Common myeloid progenitor, CD34-positive (primary cell): ENCODE measurements at places on chromosomes 2 and 18.

- peak; percentile 92 for DNase-seq
Measured at GRCh38 chr2:235746257-235746934, 252.6 kb downstream of the AGAP1 start.

DNA sequence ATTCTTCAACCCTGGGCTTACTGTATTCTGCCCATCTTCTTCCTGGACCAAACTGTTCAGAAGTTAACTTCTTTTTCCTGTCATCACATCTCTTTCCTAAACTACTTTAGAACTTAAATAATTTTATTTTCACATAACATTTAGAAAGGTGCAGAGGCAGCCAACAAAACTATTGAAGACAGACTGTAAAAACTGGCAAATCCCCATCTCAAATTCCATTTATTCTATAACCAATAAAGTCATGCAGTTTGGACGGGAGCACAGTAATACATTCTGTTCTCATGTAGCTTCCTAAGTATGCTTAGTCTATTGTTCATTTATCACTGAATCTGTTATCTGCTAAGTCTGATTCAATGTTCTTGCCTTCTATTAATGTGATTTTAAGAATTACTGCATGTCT lies 99.1 kb downstream of the SMAD2 start:
- no peak for DNase-seq

GRCh38 chr18:76972846-76973519 lies 150.6 kb downstream of the ZNF236 start:
- DNase-seq = no peak

DNA sequence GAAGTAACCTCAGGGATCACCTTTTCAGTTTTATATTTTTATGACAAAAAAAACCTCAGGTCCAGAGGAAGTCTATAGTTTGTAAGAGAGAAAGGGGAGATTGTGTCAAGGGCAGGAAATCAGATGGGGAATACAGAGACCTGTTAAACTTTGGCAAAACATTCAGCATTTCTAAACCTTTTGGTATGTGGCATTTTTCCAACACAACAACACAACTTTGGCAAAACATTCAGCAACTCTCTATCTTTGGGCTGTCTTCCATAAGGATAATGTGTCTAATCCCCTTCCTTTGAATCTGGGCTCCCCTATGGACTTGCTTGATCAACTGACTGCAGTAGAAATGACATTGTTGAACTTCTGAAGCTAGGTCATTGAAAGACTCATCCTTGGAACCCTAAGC lies 220.6 kb upstream of the CCDC68 start:
- DNase-seq = no peak

DNA sequence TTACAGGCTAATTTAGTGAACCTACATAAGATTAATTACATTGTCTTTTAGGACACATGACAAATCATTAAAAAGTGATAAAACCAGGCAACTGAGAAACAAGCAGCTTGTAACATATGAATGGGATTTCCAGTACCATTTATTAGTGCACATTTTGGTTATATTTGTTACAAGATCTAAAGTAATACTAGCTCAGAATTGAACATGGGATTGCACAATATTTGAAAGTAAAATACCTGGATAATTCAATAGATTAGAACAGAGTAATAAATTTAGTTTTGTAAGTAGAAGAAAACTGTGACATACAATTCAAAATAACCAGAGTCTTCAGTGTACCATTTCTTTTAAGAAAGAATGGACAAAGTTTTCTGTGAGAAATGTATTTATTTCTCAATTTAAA lies 1400.7 kb upstream of the ACVR2A start:
- DNase-seq = no peak

DNA sequence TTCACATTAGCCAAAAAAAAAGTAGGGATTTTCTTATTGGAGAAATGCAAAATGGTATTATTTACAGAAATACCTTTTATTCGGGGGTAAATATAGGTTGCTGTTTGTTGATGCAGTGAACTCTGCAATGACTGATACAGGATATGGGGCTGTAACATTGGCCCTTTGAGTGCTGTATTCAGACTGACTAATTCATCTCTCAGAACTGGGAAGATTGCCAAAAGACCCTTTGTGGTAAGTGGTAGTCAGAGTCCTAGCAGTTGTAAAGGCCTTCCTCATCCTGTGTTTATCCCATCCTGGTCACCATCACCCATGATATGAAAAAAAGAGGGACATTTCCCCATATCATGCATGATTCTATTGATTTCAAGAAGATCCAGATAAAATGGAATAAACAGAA lies 14.0 kb upstream of the DCC start:
- no peak for DNase-seq

DNA sequence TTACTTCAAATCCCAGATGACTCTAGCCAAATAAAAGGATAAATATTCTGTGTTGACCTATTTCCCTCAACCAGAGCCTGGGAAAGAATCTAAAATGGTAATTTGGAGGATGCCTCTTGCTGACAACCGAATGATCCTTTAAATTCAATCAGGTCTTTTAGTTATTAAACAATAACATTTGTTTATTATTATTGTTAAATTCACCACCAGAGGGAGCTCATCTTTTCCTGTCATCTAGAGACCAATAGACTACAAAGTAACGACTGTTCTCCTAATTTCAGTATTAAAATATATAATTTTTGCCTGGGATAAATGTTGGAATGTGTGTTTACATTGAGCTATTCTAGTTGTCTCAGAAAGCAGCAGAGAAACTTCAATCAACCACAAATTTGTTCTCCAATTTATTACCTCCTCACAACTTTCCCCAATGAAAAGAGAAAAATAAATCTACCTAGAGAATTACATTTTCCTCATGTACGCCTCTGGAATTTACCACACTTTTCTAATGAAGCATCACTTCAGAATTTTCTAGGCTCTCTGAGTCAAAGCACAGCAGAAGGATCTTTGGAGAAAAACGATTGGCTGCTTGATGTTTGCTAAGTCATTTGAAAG lies 142.7 kb downstream of the SCG2 start:
- no peak for DNase-seq

DNA sequence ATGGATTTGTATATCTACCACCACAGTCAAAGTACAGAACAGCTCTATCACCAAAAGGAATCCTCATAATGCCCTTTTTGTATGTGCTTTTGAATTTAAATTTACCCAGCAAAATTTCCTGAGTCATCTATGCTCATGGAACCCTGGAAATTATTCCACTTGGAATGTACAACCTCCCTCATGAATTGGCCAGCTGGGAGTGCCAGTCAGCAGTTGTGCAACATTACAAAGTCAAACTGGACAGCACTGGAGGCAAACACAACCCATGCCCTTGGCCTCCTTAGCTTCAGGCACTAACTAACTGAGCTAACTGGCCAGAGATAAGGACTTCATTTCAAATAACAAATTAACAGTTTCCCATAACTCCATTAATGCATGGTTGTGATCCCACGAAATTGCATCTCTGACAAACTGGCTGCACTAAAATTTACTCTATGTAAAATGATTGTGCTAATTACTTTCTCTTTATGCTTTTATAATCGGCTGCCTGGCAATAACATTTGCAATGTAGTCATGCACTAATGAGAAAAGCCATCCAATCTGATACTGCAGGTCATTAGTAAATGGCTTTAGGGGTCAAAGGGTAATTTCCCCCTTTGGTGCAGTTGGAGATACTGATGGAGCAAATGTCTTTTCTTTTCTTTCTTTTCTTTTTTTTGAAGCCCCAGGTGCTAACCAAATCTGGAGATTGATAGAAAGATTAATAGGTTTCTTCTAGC lies 270.5 kb downstream of the ACTR3 start:
- DNase-seq = no peak

DNA sequence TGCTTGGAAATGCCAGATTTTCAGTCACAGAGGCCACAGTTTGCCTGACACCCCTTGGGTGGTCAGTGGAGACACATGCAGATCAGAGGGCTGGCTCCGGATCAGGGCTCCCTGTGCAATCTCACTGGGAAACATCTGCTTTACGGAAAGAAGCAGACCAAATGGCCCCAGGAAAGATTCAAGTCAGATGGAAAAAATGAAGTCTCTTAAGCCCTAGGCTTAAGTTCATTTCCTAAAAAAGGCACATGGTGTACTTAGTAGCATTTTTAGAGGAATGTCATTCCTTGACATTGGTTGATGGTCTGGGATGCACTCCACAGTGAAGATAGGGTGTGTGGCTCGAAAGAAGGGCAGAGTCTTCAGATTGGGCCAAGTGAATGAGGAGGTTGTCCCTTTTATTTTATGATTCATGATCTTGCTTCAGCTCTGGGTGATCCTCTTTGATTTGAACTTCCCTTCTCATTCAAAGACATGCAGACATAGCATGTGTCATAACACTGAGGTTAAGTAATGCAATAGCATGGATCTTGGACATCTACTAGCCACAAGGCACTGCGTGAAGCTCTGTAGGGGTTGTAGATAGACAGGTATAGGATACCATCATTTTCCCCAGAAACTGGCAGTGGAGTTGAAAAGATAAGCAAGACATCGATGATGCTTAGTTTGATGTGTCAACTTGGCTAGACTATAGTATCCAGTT lies 56.5 kb downstream of the KCNE4 start:
- no peak for DNase-seq

DNA sequence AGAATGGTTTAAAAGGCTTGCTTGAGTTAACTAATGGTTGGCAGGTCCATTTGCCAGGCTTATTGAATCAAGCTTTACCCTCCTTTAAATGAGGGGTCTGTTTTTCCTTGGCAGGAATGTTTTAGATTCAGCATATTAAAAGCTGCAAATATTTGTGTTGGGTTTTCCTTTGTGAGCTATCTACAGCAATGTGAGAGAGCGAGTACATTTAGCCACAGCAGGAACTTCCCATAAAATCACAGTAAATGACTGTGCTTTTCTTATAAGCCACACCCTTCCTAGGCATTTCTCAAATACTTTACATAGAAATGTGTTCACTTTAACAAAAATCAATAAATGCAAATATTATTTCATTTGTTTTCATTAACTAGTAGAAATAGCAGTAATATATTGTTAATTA lies 23.9 kb downstream of the CALCRL start:
- DNase-seq = no peak

DNA sequence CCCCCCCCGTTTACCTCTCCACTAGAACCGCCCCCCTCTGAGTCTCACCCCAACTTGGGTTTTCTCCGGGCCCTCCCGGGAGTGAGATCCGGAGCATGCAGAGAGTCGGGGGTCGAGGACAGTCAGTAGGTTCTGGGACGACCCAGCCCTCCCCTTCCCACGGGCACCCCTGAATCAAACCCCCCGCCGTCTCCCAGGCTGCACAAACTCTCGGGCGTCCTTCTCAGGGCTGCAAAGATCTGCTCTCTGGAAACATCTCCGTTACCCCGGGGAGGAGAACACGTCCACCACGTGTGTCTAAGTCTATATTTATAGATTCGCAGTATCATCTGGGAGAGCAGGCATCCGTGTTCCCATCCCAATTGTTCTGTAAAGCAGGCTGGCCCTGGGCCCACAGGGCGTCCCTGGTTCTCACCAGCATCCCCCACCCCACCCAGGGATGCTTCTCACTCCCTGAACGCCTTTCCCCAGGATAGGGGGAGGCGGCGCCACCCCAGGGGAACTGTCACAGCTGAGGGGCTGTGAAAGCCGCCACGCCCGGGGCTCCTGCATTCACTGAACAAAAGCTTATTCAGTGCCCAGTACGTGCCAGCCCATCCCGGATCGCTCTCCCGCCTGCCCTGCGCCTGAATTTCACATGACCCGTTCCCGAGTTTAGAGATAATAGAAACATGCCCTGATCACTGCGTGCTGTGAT lies 765 bp upstream of the DIPK1C start:
- DNase-seq = no peak

DNA sequence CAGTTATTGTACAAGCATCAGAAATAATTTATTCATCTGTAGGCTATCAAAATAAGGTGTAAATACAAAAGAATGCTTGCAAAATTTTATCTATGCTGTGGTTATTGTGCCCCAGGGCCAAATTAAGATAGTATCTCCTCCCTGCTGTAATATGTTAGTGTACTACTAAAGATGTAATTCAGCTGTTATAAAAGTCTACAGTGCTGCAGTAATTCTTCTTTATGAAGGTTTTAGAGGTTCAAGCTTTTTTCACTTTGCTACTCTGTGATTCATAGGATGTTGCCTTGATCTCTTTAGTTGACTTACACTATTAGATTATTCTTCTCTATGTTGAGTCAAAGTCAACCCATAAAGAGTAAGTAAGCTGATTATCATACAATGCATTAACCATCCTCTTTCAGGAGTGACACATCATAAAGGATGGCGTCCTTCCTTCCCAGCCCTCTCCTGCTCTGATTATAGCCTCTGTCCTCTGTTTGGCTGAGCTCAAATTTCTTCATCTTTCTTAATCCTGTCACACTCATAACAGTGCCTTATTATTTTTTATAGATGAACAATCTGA lies 29.3 kb upstream of the DYNAP start:
- no peak for DNase-seq

GRCh38 chr2:112605926-112606325 lies 21.5 kb downstream of the CHCHD5 start:
- DNase-seq = no peak

- no peak for DNase-seq
Measured at GRCh38 chr18:27073404-27073830, 111.7 kb downstream of the CHST9 start.

GRCh38 chr2:160347269-160347863 lies 146.2 kb downstream of the RBMS1 start:
- DNase-seq = no peak

GRCh38 chr2:73759285-73759764 lies 20.6 kb downstream of the DUSP11 start:
- DNase-seq = no peak

DNA sequence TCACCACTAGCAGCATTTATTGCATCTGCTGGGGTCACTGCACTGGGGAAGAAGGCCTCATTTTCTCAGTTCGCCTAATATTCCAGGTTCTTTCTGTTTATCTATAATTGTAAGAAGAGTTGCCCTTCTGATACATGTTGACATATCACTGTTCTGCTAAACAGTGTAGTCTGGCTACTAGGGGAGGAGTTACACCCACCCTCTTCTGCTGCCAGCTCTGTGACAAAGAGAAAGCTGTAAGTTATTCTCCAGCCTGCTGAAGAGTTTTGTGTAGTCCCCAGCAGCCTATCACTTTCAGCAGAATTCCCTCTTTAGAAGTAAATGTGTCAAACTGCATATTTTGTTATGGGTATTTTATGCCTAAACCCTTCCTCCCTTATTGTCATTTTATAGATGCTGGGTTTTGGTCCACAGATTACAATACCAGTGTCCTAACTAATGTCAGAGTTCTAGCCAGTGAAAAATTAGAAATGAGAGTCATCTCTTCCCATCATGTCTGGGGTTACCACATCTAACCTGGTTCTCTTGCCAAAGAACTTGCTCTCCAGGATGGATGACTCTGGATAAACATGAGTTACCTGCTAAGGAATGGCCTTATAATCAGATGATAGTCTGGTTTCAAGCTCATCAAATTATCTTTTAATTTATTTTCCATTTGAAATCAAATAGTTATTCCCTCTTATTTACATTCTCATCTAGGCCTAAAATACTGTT lies 5.6 kb upstream of the MBOAT2 start:
- no peak for DNase-seq

DNA sequence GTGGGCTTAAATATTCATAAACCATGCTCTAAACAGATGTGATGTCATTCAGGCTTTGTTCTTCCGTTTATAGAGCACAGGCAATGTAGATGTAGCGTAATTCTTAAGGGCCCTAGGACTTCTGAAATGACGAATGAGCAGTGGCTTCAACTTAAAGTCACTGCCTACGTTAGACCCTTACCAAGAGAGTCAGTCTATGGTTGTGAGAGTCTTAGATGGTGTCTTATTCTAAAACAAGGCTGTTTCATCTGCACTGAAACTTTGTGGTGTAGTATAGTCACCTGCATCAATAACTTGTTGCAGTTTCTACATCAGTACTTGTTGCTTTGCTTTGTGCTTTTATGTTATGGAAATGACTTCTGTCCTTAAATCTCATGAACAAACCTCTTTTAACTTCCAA lies 56.0 kb downstream of the PIK3C3 start:
- no peak for DNase-seq

GRCh38 chr2:3201281-3201680 lies 176.3 kb downstream of the EIPR1 start:
- DNase-seq = no peak
